ENCODE measurements at places on chromosomes 7 and 10.
A peak's percentile ranks its signal among the peaks of the same experiment; 100 is the strongest.

DNA sequence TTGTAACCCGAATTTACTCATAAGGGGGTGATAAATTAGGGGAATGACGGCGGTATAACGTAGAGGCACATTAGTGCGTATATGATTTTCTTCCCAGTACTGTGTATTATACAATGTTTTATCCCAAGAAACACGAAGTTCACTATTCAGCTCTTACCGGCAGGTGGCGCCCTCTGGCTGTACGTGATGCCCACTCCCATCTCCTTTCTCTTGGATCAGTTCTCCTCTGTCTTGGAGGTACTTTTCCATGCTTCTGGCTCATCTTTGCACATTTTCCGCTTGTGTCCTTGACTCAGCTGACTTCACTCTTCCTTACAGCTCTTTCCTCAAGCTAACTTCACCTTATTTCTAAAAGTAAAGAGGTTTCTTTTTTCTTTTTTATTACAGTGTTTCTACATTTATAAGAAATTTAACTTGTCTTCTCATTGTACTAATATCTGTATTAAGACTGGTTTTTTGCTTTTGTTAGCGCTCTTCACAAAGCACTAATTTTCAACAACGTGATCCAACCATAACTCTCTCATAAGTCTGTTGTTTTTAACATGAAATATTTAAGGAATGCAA is 21.3 kb downstream of the TMEM176B start:
- peak; percentile 77 for DNase-seq

DNA sequence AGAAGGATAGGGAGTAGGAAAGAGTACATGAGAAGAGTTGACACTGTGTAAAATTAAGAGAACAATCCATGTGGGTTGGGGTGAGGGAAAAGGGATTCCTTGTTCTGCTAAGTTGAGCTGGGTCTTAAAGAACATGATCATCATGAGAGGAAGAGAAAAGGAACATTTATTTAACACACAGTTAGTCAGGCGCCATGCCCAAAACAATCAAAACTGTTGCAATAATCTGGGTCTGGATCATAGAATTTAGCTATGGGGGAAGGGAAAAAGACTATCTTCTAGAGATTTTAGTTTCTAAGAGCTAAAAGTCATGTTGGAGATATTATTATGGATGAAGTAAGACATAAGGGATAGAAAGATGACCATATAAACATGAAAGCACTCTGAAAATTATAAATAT is 178.9 kb downstream of the SEM1 start:
- DNase-seq: no peak

DNA sequence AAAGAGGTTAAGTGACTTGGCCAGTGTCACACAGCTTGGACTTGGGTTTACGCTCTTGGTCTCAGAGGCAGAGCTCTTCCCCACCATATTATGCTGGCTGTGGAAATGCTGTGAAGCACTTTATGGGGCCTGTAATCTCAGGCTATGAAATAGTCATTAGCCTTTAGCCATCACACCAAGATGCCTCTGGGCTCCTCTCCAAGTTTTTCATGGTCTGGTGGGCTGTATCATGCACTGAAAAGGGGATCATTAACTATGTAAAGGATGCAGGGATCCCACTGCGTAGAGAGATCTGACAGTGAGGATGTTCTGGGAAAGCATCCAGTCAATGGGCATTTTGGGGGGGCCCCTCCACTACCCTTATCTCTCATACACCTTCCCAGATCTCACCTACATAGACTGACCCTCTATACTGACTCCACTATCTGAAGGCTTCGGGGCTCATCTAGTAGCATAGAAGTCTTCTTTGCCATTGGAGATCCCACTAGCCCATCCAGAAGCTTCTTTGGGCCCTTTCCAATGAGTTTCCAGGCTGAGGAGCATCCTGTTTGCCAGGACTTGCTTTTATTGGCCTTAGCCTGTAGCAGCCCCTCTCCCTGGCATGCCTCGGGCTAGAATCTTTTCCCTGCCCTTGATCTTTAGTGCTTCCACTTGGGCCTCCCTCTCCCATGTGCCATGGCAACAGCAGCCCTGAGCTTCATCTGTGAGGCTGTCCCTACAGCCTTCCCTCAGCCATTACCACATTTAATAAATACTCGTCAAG is 19.6 kb downstream of the FRMPD2 start:
- no peak for DNase-seq

- DNase-seq: no peak
These were observed 4.5 kb downstream of the DMTF1 start for GRCh38 chr7:87156709-87157108.

DNA sequence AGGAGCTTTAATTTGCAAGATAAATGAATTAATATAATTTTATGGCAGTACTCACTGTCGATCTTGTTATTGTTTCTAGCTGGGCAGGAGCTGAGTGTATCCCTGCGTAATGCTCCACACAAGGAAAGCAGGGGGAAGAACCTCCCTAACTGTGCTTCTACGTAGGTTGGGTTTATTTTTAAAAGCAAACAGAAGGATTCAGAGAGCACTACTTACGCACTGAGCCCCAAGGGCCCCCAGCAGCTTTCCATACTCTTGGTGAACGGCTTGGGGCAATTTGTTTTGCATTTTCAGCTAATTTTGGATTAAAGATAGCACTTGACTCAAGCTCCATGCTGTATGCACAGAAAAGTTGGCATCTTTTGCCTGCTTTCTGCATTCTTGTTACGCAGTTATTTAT is 9.6 kb downstream of the DUSP5 start:
- no peak for DNase-seq

DNA sequence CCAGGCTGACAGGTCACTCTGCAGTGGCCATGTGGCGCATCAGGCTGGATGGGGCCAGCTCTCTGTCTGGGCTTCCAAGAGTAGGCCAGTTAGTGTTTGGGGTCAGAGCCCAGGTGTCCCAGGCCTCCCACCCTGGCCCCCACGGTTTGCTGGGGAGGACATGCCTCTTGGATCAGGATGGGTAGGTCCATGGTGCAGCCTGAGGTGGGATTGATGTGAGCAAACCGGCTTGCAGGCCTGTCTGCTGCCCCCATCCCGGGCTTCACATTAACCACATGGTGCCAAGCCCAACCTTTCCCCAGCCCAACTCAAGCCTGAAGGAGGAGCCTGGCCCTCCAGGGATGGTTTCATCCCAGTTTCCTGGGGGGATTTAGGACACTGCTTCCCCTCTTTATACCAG is 39.2 kb downstream of the LDB3 start:
- DNase-seq: no peak

DNA sequence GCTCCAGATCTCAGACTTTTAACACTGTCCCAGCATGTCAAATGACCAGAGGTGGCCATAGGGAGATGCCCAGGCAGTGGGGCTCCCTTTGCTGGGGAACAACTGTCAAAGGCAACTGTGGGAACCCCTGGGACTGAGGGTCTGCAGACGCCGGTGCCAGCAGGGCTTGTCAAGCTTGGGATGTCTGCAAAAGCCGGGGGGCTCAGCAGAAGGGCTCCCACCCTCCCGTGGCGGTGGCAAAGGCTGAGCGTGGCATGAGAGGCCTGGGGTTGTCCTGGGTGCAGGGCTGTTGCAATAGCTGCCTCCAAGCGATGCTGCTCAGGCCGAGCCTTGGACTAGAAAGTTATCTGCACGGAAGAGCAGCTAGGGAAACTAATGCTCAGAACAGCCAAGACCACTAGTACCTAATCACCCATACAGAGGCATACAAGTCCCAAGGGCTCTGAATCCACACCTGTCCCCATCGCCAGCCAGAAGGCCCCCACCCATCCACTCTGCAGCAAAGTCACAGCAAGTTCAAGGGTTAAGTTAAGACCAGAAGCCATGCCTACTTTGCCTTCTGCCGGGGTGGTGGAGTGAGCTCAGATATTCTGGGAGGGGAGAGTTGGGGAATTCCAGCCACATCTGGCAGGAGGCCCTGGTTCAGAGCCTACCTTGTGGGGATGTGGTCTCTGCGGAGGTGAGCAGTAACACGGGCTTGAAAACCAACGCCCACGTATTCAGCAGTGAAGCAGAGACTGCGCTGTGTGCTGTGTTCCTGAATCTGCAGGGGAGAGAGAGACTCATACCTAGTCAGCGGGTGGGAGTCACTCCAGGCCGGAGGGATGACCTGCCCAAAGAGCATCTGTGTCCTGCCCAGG is 4.6 kb downstream of the SH2B2 start:
- DNase-seq: no peak

GRCh38 chr7:74429153-74429747 is 24.5 kb upstream of the GTF2IRD1 start:
- peak; percentile 83 for DNase-seq

GRCh38 chr10:130782467-130782866 is 529.1 kb downstream of the TCERG1L start:
- DNase-seq: no peak

GRCh38 chr10:133165556-133166503 is 5.8 kb downstream of the KNDC1 start:
- DNase-seq: no peak

- DNase-seq: no peak
These were observed 152.5 kb upstream of the ZNF32 start for GRCh38 chr10:43801140-43801539.

- DNase-seq: no peak
These were observed 75.4 kb downstream of the MPLKIP start for GRCh38 chr7:40059057-40059456.

GRCh38 chr7:20647036-20647435 is 31.6 kb downstream of the ABCB5 start:
- no peak for DNase-seq

DNA sequence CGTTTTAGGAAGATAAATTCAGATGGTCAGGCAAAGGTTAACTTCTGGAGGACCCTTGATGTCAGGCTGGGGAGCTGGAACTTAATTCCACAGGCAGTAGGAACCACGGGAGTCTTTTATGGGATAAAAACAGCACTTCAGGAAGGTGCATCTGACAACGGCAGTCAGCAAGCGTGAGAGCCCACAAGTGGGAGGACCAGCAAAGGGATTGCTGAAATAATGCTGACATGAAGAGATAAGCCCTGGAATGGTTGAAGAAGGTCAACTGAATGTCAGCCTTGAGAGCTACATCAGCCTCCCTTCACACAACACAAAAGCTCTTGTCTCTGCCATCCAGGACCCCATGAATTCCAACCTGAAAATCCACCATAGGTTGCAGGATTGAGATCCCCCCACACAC is 138.8 kb downstream of the SORCS1 start:
- DNase-seq: no peak

GRCh38 chr7:2037301-2037807 is 195.4 kb downstream of the MAD1L1 start:
- DNase-seq: no peak

DNA sequence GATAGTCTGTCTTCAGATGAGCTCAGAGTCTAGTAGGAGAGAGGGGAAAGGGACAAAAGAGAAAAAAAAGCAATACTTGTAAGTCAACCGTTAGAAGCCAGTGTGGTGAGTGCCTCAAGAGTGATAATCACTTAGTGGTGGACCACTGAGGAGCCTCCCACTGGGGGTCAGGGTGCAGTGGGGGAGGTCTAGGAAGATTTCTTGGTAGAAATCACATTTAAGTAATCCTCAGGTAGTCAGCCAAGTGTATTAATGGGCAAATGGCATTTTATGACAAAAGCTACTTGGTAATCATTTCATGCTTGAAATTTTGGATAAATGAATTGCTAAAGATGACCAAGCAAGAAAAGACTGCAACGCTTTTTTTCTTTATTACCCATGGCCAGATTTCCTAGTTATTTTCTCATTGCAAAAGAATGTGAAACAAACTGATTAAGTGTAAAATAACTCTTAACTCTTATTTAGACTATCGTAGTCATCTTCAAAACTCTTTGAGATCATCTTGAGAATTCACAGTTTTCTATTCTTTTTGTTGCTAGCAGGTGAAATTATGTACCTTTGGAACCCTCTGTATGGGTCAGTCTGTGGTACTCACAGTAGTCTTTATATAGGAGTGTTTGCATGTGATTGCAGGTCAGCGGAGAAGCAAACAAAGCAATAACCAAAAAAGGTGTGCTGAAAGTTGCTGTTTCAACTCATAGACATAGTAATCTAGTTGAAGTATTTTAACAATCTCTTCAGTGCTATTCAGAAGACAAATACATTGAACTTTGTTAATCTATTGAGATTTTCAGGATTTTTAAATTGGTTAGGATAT is 63.9 kb downstream of the PPP1R9A start:
- DNase-seq: no peak

DNA sequence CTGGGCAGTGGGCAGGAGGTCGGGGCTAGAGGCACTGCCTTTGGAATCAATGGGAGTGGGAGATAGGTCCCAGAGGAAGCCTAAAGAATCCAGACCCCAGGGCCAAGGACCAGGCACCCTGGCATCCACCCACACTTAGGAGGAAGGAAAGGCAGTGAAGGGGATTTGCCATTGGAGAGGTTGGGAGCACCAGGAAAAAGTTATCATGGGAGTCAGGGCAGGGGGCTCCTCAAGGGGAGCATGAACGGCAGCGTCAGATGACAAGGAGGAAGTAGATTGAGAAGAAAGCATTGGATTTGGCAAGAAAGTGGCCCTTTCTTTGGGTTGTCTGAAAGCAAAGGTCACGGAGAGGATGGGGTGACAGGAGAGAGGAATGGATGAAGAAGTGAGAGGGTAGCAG is 142.8 kb downstream of the ADAM12 start:
- no peak for DNase-seq

- DNase-seq: no peak
These were observed 200.6 kb downstream of the DIP2C start for GRCh38 chr10:488933-489215.

- DNase-seq: no peak
These were observed 111.3 kb downstream of the ST8SIA6 start for GRCh38 chr10:17343118-17343517.

DNA sequence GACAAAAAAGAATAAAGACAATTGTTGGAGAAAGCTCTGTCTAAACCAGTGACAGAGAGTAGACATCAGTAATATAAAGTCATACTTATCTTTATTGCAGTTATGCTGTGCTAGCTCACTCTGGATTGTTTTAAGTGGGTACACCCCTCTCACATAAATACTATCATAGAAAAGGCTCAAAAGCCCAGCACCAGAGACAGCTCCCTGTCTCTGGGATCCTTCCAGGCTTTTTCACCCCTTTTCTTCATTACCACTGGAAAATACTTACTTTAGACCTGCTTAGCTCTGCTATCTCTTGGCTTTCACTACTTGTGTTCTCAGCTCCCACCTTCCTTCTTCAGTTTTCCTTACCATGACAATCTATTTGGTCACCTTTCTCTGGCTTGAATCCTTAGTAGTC is 259.1 kb upstream of the MINDY3 start:
- no peak for DNase-seq

DNA sequence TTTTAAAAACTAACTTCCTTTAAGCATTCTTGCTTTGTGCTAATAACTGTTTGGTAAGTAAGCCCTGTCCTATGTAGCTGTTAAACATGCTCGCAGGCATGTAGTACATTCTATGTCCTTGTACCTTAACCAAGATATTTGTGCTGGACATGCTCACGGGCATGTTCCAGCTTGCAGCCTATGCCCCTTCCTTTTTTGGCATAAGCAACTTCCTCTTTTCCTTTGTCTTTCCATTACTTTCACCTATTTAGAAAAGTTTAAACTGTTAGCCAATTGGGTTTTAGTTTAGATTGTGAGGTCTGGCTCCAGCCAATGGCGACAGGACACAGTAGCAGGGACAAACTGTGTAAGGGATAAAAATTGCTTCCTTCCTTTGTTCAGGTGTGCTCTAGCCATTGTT is 14.4 kb upstream of the APBB1IP start:
- DNase-seq: no peak

GRCh38 chr10:29064680-29065079 is 224.2 kb upstream of the LYZL1 start:
- DNase-seq: no peak

GRCh38 chr10:94155722-94156271 is 162.1 kb downstream of the PLCE1 start:
- DNase-seq: no peak

GRCh38 chr7:7695111-7695817 is 23.1 kb downstream of the RPA3 start:
- no peak for DNase-seq

GRCh38 chr7:1073142-1073977 is 14.6 kb upstream of the GPER1 start:
- DNase-seq: no peak

Data from renal cortex interstitium (tissue), 15 donors.